Daoy (cell line): ENCODE measurements at places on chromosomes 1 and 21. TPM values are rescaled to one million over a fixed set of nuclear protein-coding genes. Genes with fewer than 3 reads are reported as not detected.

- DNase-seq, result no peak
These were observed 170.7 kb downstream of the NR5A2 start for GRCh38 chr1:200198236-200198635.

Gene C1QB
- total RNA-seq, result not detected in 2 replicates

Gene OR2L3
- not detected in 2 replicates for total RNA-seq

Gene MYOC
- total RNA-seq, result not detected in 2 replicates
